ENCODE measurements at places on chromosomes 5 and 9. TPM values are rescaled to one million over a fixed set of nuclear protein-coding genes. Genes with fewer than 3 reads are reported as not detected.

Gene JMY
- total RNA-seq = 10.5 TPM

Gene GPR150
- total RNA-seq = 0.45 TPM

Gene TNFSF15
- total RNA-seq = under 0.01 TPM

Gene OR1J2
- total RNA-seq = 0.30 TPM

Gene IL33
- total RNA-seq = 186 TPM

Gene SLC25A2
- total RNA-seq = 0.23 TPM

Gene MZB1
- not detected for total RNA-seq

Gene AQP3
- 1.5 TPM for total RNA-seq

Gene SPINK14
- not detected for total RNA-seq

Gene FOXD4L4
- total RNA-seq = 0.08 TPM

Gene PCDHB2
- 1.1 TPM for total RNA-seq

Gene PIP5KL1
- 0.94 TPM for total RNA-seq

Gene CBY3
- total RNA-seq = not detected

Gene RANBP3L
- total RNA-seq = 0.08 TPM

Gene FOXD1
- 2.5 TPM for total RNA-seq

Gene PCDHAC1
- 0.35 TPM for total RNA-seq

Gene PIP5K1B
- total RNA-seq = not detected

Gene PCDHB5
- total RNA-seq = 2.3 TPM

Gene CTSV
- 1.9 TPM for total RNA-seq

Gene DIRAS2
- not detected for total RNA-seq

Gene CCDC152
- 1.3 TPM for total RNA-seq

Gene GPR151
- total RNA-seq = not detected

Gene EIF4EBP3
- 0.90 TPM for total RNA-seq

Gene NHP2
- total RNA-seq = 151 TPM

Gene ENHO
- not detected for total RNA-seq

Gene MAP1B
- total RNA-seq = 145 TPM

Gene ZNF367
- 0.47 TPM for total RNA-seq

Gene TMEM252
- total RNA-seq = not detected

Gene RMND5B
- 20.4 TPM for total RNA-seq
